ENCODE measurements at places on chromosomes 6 and 20. TPM values are rescaled to one million over a fixed set of nuclear protein-coding genes. Genes with fewer than 3 reads are reported as not detected.

The GPSM3 gene
- total RNA-seq: 23.3 TPM

The HLA-DRA gene
- total RNA-seq: 305 TPM

The TTLL9 gene
- 0.14 TPM for total RNA-seq

GRCh38 chr6:64090352-64090751, 454.8 kb downstream of the PHF3 start:
- H3K4me1 ChIP-seq: no peaks in the 10 kb centered on the region
- no peaks in the 10 kb centered on the region for H3K27me3 ChIP-seq
- H3K4me3 ChIP-seq: no peak overlapping the region
- DNase-seq: no peak
- H3K27ac ChIP-seq: no peak overlapping the region

- H3K27ac ChIP-seq: no peak within 1 kb of the TSS
- H3K36me3 ChIP-seq: no peaks in the 10 kb centered on the region
- peak within 1 kb of the TSS; percentile 67 for H3K4me3 ChIP-seq
- H3K4me1 ChIP-seq: peaks cover 11% of the 10 kb centered on the region
Measured at GRCh38 chr20:62475772-62476055, at the start of gene GATA5. TSS of gene GATA5 (minus strand) at chr20:62475995. CDS start at chr20:62475521, 474 bp downstream.

GRCh38 chr6:49668083-49668511, 31.5 kb upstream of the RHAG start:
- no peaks in the 10 kb centered on the region for H3K4me1 ChIP-seq
- no peaks in the 10 kb centered on the region for H3K27me3 ChIP-seq
- no peak overlapping the region for H3K27ac ChIP-seq

DNA sequence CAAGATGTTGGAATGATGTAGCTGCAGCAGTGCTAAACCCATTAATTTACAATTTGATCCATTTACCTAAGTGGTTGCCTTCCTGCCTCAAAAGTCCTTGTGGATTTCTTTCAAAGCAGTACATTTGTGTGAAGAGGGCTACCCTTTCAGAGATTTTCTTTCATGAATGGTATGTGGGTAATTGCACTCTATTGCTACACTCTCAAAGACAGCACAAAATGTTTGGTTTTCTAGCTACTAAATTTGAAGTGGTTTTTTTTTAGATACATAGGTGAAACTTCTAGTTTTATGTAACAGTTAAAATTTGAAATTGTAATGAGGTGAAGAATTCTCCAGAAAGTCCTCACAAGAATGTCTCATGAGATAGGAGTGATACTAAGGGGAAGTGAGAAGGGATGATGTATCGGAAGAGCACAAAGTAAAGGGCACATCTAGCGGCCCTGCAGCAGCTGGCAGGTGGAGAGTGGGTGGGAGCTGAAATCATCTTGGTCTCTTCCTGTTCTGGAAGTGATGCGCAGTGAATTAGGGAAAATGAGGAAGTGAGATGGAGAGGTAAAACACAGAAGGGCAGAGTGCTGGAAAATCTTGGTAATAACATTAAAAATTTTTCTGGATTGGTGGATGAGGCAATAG, 236.8 kb upstream of the MAN1A1 start:
- H3K36me3 ChIP-seq: no peaks in the 10 kb centered on the region
- H3K27ac ChIP-seq: no peak overlapping the region
- no peak for DNase-seq

GRCh38 chr6:23339268-23339667, 769.9 kb downstream of the HDGFL1 start:
- H3K4me3 ChIP-seq: no peak overlapping the region
- H3K36me3 ChIP-seq: no peaks in the 10 kb centered on the region
- no peaks in the 10 kb centered on the region for H3K27me3 ChIP-seq
- no peak for DNase-seq
- H3K4me1 ChIP-seq: no peaks in the 10 kb centered on the region

DNA sequence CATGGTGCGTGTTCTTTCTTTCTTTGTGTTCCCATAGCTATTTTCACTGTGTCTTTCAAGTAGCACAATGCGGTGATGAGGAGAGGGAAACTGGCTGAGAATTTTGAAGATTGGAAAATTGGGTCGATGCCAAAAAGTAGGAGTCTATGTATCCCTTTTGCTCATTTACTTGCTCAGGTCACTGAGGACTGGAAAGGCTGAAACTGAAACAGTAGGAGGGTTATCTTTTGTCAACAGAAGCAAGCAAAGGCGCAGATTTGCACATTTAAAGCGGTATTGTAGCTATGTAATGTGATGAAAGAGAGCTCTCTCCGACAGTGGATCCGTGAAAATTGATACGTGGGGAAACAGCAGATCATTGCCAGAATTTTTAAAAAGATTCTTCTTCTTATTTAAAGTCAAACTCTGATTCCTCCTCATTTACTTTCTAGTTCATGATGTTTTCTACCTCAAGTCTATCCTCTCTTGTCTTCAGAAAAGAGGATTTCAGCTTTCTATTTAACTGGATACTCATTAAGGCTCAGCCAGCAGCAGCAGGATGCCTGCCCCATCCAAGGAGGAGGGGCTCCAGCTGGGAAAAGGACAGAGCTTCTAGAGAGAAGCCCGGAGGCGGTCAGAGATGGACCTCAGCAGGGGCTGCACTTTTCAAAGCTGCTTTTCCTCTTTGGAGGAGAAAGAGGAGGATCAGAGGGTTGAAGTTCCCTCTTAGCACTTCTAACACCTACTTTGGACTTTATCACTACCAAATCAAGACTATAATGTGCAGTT, 15.9 kb upstream of the FYN start:
- peak overlapping the region; percentile 34 for H3K4me3 ChIP-seq
- no peak overlapping the region for H3K27ac ChIP-seq
- no peaks in the 10 kb centered on the region for H3K36me3 ChIP-seq
- no peaks in the 10 kb centered on the region for H3K27me3 ChIP-seq
- no peak for DNase-seq

GRCh38 chr20:20364593-20365479, 3.1 kb upstream of the INSM1 start:
- peak overlapping the region; percentile 32 for H3K27ac ChIP-seq
- H3K4me1 ChIP-seq: no peaks in the 10 kb centered on the region
- no peak overlapping the region for H3K4me3 ChIP-seq
- H3K27me3 ChIP-seq: peaks cover 73% of the 10 kb centered on the region

DNA sequence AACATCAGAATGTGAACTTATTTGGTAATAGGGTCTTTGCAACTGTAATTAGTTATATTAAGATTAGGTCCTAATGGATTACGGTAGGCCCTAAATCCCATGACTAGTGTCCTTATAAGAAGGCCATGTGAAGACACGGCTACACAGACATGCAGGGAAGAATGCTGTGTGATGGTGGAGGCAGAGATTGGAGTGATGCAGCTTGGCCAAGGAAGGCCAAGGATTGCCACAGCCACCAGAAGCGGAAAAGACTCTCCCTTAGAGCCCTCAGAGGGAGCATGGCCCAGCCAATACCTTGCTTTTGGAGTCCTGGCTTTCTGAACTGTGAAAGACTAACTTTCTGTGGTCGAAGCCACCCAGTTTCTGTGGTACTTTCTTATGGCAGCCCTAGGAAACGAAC, 9.7 kb upstream of the SMIM13 start:
- no peaks in the 10 kb centered on the region for H3K36me3 ChIP-seq
- H3K4me3 ChIP-seq: no peak overlapping the region
- DNase-seq: no peak
- H3K4me1 ChIP-seq: no peaks in the 10 kb centered on the region

- DNase-seq: no peak
- H3K27me3 ChIP-seq: no peaks in the 10 kb centered on the region
- no peak overlapping the region for H3K4me3 ChIP-seq
- no peak overlapping the region for H3K27ac ChIP-seq
Measured at GRCh38 chr6:124073820-124074587, 270.3 kb downstream of the NKAIN2 start.

DNA sequence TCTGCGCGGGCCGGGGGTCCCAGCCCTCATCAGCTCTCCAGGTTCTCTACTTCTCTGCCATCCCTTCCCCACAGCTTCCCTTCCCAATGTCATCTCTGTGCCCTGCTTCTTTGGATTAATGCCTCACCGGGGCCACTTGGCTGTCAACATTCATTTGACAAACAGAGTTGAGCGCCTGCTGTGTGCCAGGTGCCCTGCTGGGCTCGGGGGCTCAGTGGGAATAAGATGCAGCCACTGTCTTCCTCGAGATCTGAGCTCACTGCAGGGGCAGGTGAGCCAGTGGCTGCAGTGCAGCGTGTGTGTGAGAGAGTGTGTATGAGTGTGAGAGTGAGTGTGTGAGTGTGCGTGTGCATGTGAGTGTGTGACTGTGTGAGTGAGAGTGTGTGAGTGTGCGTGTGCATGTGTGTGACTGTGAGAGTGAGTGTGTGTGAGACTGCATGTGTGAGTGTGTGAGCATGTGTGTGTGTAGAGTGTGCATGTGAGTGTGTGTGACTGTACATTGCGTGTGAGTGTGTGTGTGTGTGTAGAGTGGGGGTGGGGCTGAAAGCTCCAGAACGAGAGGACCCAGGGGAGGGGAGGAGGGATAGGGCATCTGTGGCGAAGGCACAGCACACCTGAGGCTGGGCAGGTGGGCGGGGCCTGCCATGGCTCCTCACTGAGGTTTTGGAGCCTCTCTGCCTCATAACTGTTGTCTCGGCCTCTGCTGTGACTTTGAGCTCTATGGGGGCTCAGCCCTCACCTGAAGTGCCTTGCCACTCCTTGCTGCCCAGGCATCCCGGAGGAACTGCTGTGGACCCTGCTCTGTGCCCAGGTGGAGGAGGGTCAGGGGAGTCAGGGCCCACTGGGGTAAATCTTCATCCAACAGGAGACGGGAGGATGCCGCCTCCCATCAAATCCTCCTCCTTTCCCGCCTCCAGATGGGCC, 36.5 kb upstream of the PHACTR3 start:
- no peak for DNase-seq
- H3K4me3 ChIP-seq: no peak overlapping the region
- H3K4me1 ChIP-seq: no peaks in the 10 kb centered on the region
- peaks cover 3% of the 10 kb centered on the region for H3K27me3 ChIP-seq

GRCh38 chr6:108580646-108581045, 19.9 kb downstream of the FOXO3 start:
- no peak overlapping the region for H3K27ac ChIP-seq
- H3K27me3 ChIP-seq: no peaks in the 10 kb centered on the region
- no peak overlapping the region for H3K4me3 ChIP-seq

DNA sequence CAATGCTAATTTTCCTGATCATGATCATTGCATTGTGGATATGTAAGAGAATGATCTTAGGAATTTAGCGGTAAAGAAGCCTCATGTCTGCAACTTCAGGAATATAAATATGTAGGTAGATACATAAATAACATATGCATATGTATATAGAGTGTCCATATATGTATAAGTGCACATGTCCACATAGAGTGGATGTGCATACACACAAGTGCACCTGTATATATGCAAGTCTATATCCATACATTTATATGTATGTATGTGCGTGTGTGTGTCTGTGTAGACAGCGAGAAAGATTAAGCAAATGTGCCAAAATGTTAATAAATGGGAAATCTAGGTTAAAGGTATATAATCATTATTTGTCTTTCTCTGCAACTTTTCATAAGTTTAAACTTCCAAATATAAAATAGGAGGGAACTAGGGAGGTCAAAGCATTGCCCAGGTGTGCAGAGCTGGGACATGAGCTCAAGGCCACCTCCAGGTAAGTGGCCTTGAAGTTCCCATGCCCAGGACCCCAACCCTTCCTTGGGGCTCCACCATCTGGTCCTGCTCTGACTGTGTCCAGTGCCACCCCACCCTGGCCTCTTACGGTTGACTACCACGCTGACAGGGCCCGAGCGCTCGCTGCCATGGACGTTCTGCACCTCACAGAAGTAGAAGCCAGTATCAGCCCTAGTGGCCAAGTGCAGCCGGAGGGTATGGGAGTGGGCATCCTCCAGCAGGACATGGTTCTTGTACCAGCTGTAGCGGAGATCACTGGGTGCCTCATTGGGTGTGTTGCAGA, 9.6 kb downstream of the SIGLEC1 start:
- H3K4me3 ChIP-seq: no peak overlapping the region
- no peaks in the 10 kb centered on the region for H3K27me3 ChIP-seq
- DNase-seq: no peak
- H3K36me3 ChIP-seq: no peaks in the 10 kb centered on the region
- no peak overlapping the region for H3K27ac ChIP-seq
- no peaks in the 10 kb centered on the region for H3K4me1 ChIP-seq

GRCh38 chr6:34120953-34121675, 24.8 kb downstream of the GRM4 start:
- H3K4me3 ChIP-seq: no peak overlapping the region
- H3K36me3 ChIP-seq: no peaks in the 10 kb centered on the region
- H3K4me1 ChIP-seq: no peaks in the 10 kb centered on the region
- no peak overlapping the region for H3K27ac ChIP-seq
- peaks cover 4% of the 10 kb centered on the region for H3K27me3 ChIP-seq

All from adrenal gland (tissue), 19 donors.